ENCODE measurements at places on chromosomes 5 and 9.

- no peak for DNase-seq
Measured at GRCh38 chr5:129063483-129064113, 31.0 kb upstream of the ISOC1 start.

- no peak for DNase-seq
Measured at GRCh38 chr5:171127314-171127713, 181.7 kb upstream of the TLX3 start.

DNA sequence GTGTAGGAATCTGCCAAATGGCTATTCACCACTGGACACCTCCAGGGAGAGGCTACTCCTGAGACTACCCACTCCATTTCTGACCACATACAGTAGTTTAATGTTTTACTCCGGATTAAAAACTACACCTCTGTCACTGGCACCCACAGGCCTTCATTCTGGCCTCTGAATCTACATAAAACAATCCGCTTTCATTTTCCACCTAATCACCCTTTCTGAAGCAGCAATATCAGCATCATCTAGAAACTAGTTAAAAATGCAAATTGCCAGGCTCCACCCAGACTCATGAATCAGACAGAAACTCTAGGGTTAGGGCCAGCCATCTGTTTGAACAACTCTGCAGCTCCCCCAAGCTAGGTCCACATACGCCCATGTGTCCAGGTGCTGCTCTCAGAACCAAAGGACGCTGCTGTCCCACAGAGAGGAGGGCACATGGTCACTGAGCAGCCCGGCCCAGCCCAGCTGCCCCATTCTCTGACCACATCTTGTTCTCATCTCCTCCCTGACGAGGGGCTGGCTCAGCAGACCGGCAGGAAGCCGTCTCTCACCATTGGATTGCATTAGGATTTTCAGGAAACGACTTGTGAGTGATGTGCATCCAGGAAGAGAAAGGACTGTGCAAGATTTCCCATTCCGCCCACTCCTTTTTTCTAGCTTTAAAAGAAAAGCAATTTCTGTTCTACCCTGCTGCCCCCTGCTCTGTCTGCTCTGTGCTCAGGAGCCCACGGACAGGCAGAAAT is 34.7 kb downstream of the ADAM19 start:
- DNase-seq = no peak

DNA sequence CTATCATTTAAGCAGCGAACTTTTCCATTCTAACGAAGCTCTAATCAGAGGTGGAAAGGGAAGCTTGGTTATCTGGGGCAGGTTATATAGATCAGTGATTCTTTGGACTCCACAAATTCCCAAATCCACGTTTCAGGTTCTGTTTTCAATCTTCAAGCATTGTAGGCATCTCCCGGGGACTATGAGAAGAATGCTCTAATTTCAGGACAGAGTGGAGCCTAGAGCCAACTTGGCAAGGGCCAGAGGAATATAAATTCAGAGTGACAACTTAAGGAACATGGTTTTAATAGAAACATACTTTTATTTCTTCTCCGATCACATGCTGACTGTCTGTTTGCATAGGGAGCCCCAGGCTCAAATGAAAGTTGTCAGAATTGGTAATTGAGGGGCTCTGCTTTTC is 514.0 kb upstream of the KLF4 start:
- DNase-seq = no peak

All from activated gamma-delta T cell treated with Interleukin-2 at 50 U/mL for 16 hours (primary cell).